ENCODE measurements at places on chromosomes 11 and 22.

- no peak for DNase-seq
These were observed 11.2 kb downstream of the IL10RA start for GRCh38 chr11:117997406-117997805.

- no peak for DNase-seq
These were observed 200.1 kb upstream of the GUCY1A2 start for GRCh38 chr11:107218123-107219013.

GRCh38 chr11:126268708-126269579 lies at the start of the genes FOXRED1 and SRPRA:
TSS of gene FOXRED1 (plus strand) at chr11:126269154. CDS start at chr11:126269207, 53 bp downstream.
TSS of gene SRPRA (minus strand) at chr11:126268895. CDS start at chr11:126268804, 91 bp downstream.
- peak; percentile 95 for DNase-seq

GRCh38 chr11:121058941-121059340 lies 35.0 kb downstream of the TBCEL start:
- no peak for DNase-seq

DNA sequence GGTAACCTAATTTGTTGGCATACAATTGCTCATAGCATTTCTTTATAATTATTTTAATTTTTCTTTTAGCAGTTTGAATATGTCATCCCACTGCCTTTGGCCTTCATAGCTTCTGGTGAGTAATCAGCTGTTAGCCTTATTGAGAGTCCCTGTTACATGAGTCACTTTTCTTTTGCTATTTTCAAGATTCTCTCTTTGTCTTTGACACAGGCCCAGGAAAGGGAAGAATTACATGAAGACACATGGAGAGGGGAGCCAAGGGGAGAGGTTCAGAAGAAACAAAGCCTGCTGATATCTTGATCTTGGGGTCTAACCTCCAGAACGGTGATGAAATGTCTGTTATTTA lies 418.2 kb downstream of the METTL15 start:
- DNase-seq, result no peak

GRCh38 chr11:134529212-134530096 lies 117.4 kb upstream of the B3GAT1 start:
- DNase-seq, result no peak

DNA sequence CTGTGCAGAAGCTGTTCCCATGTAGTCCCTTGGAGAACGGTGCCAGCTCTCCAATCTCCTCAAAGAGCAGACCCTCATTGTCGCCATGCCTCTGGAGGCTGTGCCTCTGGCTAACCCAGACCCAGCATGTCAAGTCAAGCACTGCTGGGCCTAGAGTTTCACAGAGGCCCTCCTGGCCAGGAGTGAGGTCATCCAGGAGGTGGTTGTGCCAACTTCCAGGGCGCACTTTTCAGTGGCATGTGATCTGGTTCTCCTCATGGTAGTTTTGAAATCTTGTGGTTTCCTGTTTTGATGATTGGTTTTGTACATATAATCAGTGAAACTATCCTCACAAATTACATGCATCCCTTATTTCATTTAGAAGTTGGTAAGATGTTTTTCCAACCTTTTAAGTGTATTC lies 78.9 kb downstream of the PPFIBP2 start:
- no peak for DNase-seq

Data from hematopoietic multipotent progenitor cell (in vitro differentiated cells).